ENCODE measurements at places on chromosomes 1 and 21.

DNA sequence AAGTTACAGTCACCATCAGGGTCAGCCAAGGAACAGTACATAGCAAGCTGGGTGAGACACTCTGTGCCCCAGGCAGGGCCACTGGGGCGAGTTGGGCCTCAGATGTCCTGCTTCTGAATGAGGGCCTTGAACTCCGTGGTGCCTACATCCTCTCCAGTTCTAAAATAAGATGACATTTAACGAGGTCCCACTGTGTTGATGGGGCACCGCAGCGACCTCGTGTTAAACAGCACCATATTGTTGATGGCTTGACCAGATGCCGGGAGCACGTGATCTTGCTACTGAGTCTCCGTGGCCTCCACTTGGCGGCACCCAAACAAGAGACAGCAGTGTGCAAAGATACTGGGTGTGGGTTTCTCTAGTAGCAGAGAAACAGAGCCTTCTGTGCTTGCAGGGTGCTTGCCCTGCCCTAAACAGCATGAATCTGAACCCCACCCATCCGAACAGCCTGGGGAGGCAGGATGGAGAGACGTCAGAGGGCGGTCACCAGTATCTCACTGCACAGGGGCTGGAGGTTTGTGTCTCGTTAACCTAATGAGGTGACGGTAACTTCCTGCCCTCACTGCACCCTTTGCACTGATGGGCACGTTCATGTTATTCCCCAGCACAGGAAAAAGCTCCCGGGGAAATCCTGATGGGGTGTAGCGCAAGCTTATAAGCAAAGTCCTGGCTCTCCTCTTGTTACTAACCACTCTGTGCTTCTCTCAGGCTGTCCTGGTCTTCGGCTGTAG is 324.4 kb downstream of the AJAP1 start:
- no peak for DNase-seq

DNA sequence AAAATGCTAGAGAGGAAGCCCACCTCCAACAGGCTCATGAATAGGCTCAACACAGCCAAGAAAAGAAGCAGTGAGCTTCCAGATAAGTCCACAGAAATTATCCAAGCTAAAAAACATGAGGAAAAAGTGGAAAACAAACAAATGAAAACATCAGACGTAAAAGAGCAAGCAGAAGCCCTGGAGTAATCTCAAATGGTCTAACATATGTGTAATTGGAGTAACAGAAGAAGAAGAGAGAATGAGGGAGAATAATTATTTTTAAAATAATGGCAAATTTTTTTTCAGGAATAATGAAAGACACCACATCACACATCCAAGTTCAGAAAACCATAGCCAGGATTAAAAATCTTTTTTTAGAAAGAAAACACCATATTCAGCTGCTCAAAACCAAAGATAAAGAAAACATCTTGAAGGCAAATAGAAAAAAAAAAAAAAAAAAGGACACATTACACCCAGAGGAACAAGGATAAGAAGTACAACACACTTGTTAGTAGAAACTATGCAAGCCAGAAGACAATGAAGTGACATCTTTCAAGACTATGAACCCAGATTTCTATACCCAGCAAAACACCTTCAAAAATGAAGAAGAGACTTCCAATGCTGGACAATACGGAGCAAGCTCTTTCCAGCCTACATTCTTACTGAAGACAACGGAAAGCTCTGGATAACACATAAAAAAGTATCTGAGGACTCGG is 10.6 kb upstream of the SUMO3 start:
- DNase-seq: no peak

GRCh38 chr1:27109103-27109822 is 45.7 kb downstream of the SLC9A1 start:
- no peak for DNase-seq

GRCh38 chr1:216464489-216464888 is 41.2 kb upstream of the USH2A start:
- DNase-seq: no peak

- no peak for DNase-seq
These were observed 70.4 kb upstream of the GREM2 start for GRCh38 chr1:240682166-240682858.
